ENCODE measurements at places on chromosomes 11 and 22.

- no peak for DNase-seq
These were observed 42.1 kb upstream of the GAB2 start for GRCh38 chr11:78459738-78460137.

DNA sequence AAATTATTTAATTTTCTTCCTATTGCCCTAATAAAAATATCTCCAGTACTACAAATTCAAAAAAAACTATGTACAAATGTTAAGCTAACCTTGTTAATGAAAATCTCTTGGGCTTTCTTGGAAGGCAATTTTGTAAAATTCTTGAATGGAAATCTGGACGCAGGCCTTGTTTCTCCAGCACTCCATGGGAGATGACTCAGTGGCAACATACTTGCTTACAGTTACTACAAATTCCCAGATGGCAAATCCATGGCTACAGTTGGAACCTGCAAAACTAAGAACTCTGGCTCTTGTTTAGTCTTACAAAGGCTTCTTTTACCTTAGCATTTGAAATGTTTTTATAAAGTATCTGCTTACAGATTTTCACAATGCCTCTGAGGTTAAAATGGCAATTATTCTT, 725.2 kb downstream of the DLG2 start:
- no peak for DNase-seq

DNA sequence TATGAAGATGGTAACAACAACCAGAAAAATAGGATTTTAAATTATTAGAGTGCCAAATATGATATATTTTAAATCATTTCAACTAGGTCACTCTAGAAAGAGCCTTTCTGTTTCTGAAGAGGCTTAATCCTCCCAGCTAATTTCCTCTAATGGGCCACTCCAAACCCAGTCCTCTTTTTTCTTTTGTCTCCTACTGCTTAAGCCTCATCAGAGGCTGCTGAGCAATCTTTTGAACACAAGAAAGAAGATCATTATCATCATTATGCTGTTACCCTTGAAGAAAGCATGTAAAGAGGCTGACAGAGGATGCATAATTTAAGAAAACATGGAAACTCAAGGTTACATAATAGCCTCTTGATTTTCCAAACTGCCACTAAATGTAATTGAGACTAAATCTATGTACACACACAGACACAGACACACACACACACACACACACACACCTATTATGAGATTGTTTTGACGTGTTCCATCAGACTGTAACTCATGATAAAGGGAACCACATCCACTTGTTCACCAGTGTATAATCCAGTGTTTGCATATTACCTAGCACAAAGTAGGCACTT, 519.6 kb downstream of the METTL15 start:
- DNase-seq: no peak

DNA sequence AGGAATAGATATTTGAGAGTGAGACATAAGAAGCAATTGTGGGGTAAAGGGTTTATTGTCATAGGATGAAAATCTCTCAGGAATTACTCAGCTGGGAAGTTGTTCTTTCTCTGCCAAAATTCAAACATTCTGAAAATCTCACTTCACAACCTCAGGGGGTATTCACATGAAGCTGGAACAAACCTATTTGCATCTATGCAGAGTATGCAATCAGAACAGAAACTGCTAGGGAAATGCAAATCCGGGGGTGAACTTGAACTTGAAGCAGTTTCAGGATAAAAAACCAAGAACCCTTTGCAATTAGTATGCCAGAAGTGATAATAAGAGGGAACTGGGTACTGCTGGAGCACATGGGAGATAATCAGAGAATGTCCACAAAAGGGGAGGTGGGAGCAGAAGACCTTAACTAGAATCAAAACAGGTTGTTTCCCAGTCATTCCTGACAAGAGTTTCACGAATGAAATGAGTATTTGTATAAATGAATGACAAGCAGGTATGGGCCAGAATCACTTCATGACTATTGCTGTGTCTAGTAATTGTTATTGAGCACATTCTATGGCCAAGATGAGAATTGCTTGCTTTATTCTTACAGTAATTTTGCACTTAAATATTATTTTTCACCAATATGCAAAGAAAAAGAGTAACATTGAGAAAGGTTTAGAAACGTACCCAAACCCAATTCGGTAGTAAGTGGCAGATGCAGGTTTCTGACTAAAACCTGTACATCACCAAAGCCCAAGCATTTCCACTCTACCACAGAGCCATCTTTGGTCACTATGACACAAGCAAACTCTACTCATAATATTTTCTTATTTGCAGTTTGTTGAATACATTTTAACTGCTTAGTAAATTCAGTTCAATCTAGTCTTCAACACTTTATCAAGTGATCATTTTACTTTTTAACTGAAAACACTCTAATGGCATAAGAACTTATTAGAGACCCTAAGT, 61.8 kb upstream of the UBASH3B start:
- no peak for DNase-seq

DNA sequence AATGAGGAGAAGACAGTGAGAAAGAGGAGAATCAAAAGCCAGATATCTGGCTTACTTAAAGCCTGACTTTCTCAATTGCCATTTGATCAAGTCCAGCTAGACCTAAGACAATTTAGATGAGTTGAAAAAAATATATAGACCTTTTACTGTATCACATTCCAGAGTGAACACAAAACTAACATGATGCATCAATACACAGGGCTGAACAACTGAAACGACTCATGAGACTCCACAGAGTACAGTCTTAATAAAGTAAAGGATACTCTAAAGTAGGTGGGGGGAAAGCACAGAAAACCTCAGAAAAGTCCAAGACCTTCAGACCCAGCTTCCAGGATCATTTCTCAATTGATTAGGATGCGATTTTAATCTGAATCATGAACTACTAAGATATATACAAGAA, 95.3 kb upstream of the OR9G4 start:
- no peak for DNase-seq

DNA sequence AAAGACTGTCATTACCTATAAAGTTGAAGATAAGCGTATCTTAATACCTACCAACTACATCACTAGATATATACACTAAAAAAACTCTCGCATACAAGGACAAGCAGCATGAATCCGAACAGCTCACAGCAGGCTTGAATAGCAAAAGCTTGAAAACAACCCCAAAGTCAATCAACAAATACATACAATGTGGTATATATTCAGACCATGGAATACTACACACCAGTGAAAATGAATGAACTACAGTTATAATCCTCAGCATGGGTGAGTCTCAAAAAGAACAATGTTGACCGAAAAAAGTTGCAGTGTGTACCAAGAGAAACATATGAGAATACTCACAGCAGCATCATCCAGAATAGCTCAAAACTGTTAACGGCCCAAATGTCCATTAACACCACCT, 25.2 kb downstream of the USP28 start:
- no peak for DNase-seq

DNA sequence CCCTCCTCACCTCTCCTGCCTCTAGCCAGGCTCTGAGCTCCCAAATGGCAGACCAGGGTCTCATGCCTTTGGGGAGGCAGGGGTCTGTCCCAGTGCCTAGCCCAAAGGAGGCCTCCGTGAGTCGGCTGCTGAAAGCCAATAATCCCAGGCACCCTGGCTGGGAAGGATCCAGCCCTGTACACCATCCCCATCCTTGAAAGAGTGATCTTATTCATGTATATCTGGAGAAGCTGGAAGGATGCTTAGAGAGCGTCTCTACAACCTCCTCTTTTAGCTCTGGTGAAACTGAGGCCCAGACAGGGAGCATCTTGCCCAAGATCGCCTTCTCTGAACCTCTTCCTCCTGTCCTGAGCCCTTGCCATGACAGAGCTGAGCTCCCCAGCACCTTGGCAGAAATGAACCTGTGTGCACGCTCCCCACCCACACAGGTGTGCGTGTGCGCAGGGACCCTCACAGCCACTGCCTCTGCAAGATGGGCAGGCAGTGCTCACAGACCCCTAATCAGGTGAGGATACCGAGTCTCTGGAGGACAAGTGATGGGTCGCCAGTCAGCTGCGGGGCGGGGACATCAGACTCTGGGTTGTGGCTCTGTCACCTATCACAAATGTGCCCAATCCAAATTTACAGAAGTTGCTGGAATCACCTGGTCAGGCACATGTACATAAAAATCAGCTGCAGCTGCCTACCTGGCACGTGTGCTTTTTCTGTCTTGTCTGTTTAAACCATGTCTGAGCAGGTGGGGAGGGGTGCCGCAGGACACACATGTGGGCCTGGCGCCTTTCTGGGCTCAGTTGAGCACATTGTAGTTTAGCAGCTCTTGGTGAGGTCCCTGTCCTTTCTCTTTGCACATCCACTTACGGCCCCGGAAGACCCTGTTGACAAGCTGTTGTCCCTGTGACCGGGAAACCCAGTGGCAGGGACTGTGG, 49.3 kb upstream of the WNT7B start:
- DNase-seq: no peak

- DNase-seq: no peak
These were observed 7.5 kb downstream of the TMEM138 start for GRCh38 chr11:61369372-61370348.

DNA sequence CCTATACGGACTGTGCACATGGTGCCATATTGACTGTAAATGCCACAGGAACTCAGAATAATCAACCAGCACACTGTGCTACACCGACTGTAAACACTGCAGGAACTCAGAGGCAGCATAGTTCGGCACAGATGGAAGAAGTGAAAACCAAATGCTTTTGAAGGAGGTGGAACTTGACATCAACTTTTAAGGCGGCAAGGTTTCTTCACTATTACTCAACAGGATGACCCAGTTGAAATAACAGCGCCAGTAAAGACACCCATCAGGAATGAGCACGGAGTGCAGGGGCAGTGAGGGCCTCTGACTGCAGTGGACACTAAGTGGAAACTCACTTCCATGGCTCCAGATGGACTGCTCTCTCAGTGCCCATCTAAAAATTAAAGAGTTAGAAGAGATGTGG, 15.7 kb downstream of the TESMIN start:
- no peak for DNase-seq

DNA sequence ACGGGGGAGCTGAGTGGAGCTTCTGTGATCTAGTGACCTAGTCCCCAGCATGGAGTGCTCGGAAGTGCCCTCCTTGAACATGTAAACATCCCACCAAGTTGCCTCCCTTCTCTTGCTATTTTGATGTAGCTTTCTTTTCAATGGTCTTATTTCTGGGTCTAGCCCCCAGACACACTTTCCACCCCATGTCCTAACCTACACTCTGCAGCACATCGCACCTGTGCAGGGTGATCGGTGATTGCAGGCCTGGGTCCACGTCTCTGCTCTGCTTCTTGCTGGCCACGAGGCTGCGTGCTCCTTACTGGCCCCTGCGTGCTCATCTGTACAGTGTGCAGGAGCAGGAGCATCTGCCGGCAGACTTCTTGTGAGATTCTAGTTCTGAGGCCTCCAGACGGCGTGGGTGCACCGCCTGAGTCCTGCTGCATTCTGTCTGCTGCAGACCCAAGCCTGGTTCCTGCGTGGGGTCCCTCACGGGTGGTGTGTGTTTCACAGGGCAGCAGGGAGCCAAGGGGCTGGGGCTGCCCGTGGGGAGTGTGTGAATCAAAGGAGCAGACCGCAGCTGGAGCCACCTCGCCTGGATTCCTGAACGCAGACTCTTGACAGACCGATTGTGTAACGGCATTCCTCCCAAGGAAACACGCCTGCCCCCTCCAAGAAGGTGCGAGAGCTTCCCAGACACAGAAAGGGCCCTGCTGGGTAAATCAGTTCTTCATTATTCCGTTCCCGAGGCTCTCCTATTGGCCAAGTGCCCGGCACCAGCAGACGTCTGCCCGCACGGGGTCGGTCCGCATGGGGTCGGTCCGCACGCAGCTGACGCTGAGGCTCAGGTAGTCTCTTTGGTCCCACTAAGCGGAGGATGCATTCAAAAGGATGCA, 44.4 kb upstream of the MYEOV start:
- DNase-seq: no peak

DNA sequence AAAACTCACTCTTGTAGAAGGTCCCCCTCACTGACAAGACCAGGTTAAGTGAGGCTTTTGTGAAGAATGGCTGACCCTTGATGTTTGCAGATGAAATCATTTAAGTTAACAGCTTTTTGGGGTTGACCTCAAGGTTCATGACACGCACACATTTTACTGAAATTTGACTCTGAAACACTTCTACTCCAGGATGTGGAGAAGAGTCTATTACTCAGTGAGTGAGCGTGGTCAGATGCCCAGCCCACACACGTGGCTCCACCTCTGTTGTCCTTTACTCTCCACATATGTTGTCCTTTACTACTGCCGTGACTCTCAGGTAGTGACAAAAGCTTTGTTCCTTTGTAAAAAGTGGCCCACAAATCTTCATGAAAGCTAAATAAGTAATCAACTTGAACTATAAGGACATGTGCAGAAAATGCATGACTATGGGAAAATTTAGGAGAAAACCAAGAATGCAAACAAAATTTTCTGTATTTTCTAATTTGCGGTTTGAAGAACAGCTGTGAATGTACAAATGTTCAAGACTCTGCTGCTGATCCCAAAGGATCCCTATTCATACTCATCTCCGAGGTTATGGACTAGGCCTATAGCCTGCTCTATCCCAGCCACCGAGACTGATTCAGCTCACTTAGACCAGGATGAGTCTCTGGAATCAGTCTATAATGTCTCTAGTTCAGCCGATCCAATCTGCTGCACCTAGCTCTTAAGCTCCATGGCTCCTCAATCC, 22.4 kb downstream of the XRRA1 start:
- DNase-seq: no peak

DNA sequence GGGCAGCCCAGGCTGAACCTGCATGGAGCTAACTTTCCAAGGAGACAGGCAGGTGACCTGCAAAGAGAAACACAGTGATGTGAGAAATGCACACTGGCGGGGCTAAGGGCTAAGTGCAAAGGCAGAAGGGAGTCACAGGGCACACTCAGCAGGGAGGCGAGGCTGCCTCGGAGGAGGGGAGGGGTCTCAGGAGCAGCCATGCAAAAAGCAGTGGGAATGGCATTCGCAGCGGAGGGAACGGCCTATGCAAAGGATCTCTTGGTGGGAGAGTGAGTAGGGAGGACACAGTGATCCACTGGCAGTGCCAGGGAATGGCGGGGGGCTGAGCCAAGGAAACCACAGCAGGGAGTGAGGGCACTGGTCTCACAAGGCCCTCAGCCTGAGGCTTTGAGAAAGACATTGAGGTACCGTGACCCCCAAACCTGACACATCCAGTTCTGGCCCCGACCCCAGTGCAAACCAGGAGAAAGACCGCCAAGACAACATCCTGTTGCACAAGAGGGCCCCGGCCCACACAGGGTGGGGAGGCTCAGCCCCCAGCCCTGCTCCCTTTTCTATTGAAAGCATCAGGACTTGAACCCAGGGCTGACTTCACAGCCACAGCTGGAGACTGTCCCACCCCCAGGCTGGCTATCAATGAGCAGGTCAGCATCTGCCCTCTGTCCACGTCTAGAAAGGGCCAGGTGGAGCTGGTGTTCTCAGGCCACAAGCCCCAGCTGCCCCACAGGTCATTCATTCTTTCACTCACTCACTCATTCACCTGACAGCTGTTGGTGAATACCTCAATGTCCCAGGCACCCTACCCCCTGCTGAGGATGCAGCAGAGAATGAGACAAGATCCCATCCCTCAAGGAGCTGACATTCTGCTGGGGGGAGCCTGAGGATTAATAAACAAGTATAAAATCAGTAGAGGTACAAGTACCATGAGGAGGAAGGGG, 50.7 kb downstream of the IGLL1 start:
- DNase-seq: no peak

- DNase-seq: no peak
These were observed 27.9 kb downstream of the OR9I1 start for GRCh38 chr11:58097437-58097836.

GRCh38 chr11:73465871-73466270, 89.7 kb downstream of the RELT start:
- DNase-seq: no peak
